NCI-H226 (cell line): ENCODE measurements at places on chromosomes 2 and 18.
A peak's percentile ranks its signal among the peaks of the same experiment; 100 is the strongest.

- no peak for DNase-seq
Measured at GRCh38 chr2:172153156-172153555, 50.5 kb upstream of the DLX2 start.

DNA sequence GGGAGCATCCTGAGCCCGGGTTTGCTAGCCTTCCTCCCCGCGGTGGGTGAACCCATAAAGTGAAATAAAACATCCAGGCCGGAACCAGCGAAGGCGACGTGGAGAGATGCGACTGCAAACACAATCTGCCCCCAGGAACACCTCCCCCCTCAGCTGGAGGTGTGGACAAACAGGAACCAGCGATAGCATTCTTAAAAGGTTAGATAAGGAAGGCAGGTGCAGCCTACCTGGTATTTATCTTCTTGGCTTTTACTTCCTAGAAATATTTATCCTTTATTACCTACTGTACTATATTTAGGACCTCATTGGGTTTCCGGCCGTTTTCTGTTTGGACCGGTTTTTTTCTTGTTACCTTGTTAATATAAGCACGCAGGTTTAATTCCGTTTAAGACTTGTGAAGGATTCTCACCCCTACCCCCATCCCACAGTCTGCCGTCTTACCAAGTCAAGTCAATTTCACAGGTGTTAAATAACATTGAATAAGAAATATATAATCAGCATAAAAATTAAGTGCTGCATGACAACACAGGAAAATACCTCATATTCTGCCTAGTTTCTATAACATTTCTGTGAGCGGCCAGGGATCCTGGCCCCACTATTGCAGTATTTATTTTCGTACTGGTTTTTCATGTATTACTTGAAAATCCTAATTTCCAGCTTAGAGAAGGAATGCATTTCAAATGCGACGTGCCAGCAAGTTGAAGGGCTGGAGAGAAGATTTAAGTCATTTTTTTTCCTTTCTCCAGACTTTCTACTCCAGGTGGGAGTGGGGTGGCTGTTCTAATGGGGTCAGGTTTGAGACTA is 224.0 kb upstream of the ID2 start:
- no peak for DNase-seq

DNA sequence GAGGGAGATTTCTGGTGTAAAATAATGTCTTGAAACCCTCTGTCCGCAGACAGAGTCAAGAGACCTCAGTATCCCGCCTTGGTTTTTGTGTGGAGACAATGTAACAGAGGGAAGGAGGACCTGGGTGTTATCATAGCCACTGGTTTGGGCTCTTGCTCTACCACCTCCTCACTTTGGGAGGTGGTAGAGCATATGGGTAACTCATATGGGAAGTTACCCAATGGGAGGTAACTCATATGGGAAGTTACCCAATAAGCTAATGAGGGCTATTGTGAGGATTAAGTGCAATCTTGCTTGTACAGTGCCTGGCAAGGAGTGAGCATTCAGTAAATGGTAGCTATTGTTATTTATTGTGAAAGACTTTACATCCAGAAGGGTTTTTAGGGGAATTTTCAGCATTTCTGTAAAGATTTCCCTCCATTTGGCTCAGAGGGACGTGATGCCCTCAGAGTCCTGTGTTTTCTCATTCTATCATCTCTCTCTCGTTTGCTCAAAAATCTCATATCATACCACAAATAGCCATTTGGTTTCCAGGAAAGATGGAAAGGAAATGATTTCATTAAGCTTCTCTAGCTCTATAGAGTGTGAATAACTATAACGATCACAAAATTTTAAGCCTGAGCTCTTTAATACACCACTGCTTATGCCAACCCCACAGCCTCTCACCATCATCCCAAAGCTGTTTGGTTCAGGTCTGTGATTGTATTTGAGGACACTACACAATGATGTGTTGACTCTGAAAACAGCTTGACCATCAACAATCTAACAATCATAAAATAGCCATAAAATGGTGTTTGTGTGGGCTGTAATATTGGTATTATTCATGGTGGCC is 307.7 kb downstream of the STK39 start:
- DNase-seq = no peak

- DNase-seq = peak; percentile 50
Measured at GRCh38 chr2:160109939-160110673, 47.7 kb upstream of the PLA2R1 start.

DNA sequence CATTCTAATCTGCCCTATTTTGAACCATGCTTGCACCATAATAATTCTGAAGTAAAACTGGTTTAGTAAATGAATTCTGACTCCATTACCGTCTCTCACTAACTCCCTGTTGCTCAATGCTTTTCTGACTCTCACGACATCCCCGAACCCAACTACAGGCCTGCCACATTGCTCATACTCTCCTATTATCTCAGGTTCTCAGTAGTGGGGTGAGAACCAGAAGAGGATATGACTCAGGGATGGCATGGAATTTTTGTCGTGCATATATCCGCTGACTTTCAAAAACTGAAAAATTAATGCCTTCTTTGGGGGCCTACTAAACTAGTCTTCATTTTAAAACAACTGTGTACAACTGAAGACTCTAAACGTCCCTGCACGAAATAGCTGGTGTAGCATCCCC is 34.3 kb downstream of the NETO1 start:
- peak; percentile 38 for DNase-seq
